ENCODE measurements at places on chromosomes 12 and 14. TPM values are rescaled to one million over a fixed set of nuclear protein-coding genes. Genes with fewer than 3 reads are reported as not detected.

DNA sequence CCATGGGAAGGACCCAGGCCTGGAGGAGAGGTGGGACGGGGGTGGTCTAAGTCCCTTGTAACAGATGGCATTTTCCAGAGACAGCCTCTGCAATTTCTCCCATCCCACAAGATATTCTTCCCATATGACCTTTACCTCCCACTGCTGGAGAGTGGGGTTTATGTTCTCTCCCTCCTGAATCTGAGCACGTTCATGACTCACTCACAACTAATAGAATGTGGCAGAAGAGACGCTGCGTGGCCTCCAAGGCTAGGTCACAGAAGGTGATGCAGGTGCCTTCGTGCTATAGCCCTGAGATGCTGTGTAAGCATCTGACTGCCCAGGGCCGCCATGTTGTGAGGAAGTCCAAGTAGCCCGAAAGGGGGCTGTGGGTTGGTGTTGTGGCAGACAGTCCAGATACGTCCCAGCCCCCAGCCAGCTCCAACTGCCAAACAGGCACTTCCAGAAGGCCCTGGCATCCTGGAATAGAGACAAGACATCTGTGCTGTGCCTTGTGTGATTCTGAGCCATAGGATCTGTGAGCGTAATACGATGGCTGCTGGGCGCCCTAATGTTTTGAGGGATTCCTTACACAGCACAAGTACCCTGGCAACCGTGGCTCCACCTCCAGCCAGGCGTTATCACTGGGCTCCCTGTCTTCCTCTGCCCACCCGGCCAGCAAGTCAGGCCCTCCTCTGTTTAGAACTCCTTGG lies 56.1 kb upstream of the NCOR2 start:
- H3K27ac ChIP-seq, result no peak overlapping the region
- no peaks in the 10 kb centered on the region for H3K36me3 ChIP-seq
- no peaks in the 10 kb centered on the region for H3K27me3 ChIP-seq
- H3K4me1 ChIP-seq, result peaks cover 6% of the 10 kb centered on the region

GRCh38 chr12:91191513-91192111 lies 9.0 kb upstream of the DCN start:
- H3K27me3 ChIP-seq, result no peaks in the 10 kb centered on the region
- H3K36me3 ChIP-seq, result no peaks in the 10 kb centered on the region
- DNase-seq, result no peak
- H3K4me1 ChIP-seq, result no peaks in the 10 kb centered on the region
- no peak overlapping the region for H3K27ac ChIP-seq

- DNase-seq, result no peak
- H3K27me3 ChIP-seq, result no peaks in the 10 kb centered on the region
- H3K4me3 ChIP-seq, result no peak overlapping the region
These were observed 40.0 kb downstream of the PEBP1 start for GRCh38 chr12:118175823-118176447.

TSPAN11 gene
- total RNA-seq, result not detected
